ENCODE measurements at places on chromosomes 1 and 21. TPM values are rescaled to one million over a fixed set of nuclear protein-coding genes. Genes with fewer than 3 reads are reported as not detected.

EFCAB7 gene
- total RNA-seq, result 9.6 TPM

CHRNB2 gene
- total RNA-seq, result 0.31 TPM

ASPM gene
- 17.7 TPM for total RNA-seq

CXADR gene
- total RNA-seq, result 36.8 TPM

NTNG1 gene
- total RNA-seq, result 0.73 TPM

TMEM59 gene
- 225 TPM for total RNA-seq

ERICH3 gene
- total RNA-seq, result not detected

CCDC190 gene
- 0.13 TPM for total RNA-seq

APCS gene
- not detected for total RNA-seq

PADI2 gene
- 0.52 TPM for total RNA-seq

OLFML3 gene
- total RNA-seq, result 118 TPM

CRP gene
- total RNA-seq, result not detected

GBP6 gene
- total RNA-seq, result 0.13 TPM

LIX1L gene
- total RNA-seq, result 27.6 TPM

ELAPOR1 gene
- total RNA-seq, result 0.86 TPM

DLGAP3 gene
- 0.23 TPM for total RNA-seq

CD1E gene
- total RNA-seq, result not detected

NCF2 gene
- 0.47 TPM for total RNA-seq

OR2M3 gene
- total RNA-seq, result not detected

CFAP141 gene
- total RNA-seq, result not detected

HRNR gene
- not detected for total RNA-seq

TESK2 gene
- total RNA-seq, result 4.3 TPM

GRHL3 gene
- total RNA-seq, result 19.1 TPM

PBX1 gene
- 719 TPM for total RNA-seq

CELSR2 gene
- total RNA-seq, result 25.0 TPM

OR2T33 gene
- total RNA-seq, result not detected

KCNQ4 gene
- total RNA-seq, result 0.79 TPM

KRTAP12-3 gene
- total RNA-seq, result not detected

PALMD gene
- total RNA-seq, result 0.32 TPM

FCGR2B gene
- total RNA-seq, result not detected

FAM163A gene
- total RNA-seq, result 10.1 TPM

TRIM67 gene
- 0.04 TPM for total RNA-seq

CHIA gene
- not detected for total RNA-seq

ASCL5 gene
- total RNA-seq, result not detected

DNAH14 gene
- total RNA-seq, result 82.9 TPM

DAP3 gene
- 106 TPM for total RNA-seq

TCEA3 gene
- total RNA-seq, result 10.0 TPM

ABCG1 gene
- 4.4 TPM for total RNA-seq

CDCA8 gene
- total RNA-seq, result 14.6 TPM

Data from mesothelial cell of epicardium (in vitro differentiated cells).